Ascending aorta (tissue), 2 donors: ENCODE measurements at places on chromosomes 6 and 20.

GRCh38 chr6:43579171-43579570 lies 3.2 kb downstream of the POLH start:
- H3K27me3 ChIP-seq: no peaks in the 10 kb centered on the region
- no peak for DNase-seq
- H3K4me1 ChIP-seq: peaks cover 9% of the 10 kb centered on the region
- H3K4me3 ChIP-seq: no peak overlapping the region
- peaks cover 17% of the 10 kb centered on the region for H3K36me3 ChIP-seq

DNA sequence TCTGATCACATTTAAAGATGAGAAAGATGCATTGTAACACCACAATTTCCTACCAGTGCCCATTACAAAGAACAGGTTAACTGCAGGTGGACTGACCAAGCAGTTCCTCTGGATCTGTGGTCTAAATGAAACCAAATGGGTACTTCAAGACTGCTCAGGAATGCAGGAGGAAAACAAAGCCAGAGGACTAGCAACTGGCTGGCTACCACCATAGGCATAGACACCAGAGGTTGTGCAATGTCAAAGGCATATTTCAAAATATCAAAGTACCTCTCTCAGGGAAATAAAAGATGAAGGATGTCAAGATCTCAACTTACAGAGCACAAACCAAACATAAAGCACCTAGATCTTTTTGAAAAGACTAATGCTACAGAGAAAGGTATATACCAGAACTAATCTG lies 65.5 kb downstream of the GMDS start:
- H3K27me3 ChIP-seq: no peaks in the 10 kb centered on the region
- H3K27ac ChIP-seq: no peak overlapping the region
- H3K4me1 ChIP-seq: peaks cover 2% of the 10 kb centered on the region
- DNase-seq: no peak
- H3K4me3 ChIP-seq: no peak overlapping the region
- no peaks in the 10 kb centered on the region for H3K36me3 ChIP-seq

GRCh38 chr6:144248476-144249301 lies 36.4 kb upstream of the UTRN start:
- no peak for DNase-seq
- H3K4me3 ChIP-seq: no peak overlapping the region
- H3K27ac ChIP-seq: peak overlapping the region; percentile 50
- no peaks in the 10 kb centered on the region for H3K36me3 ChIP-seq
- no peaks in the 10 kb centered on the region for H3K27me3 ChIP-seq

GRCh38 chr20:10511170-10511508 lies 76.0 kb downstream of the SLX4IP start:
- no peak overlapping the region for H3K4me3 ChIP-seq
- H3K27ac ChIP-seq: peak overlapping the region; percentile 66
- H3K4me1 ChIP-seq: peaks cover 40% of the 10 kb centered on the region
- no peaks in the 10 kb centered on the region for H3K27me3 ChIP-seq

DNA sequence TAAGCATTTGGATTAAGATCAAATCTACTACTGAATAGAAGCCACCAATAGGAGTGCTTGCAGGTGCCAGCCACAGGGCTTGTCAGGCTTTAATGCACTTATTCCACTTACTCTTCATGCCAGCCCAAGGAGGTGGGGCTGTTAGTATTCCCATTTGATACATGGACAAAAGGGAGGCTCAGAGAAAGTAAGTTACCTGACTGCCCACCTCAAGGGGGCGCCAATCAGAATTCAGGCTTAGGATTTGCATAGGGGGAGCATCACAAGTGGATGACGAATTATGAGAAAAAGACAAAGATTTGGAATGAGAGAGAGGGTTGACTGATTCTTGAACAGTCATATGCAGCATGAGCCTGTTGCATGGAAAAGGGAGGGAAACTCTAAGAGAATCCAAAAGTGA lies 188.4 kb upstream of the TSHZ2 start:
- H3K36me3 ChIP-seq: no peaks in the 10 kb centered on the region
- H3K27me3 ChIP-seq: no peaks in the 10 kb centered on the region
- no peak for DNase-seq
- no peak overlapping the region for H3K4me3 ChIP-seq
- no peaks in the 10 kb centered on the region for H3K4me1 ChIP-seq
- no peak overlapping the region for H3K27ac ChIP-seq

GRCh38 chr6:30862156-30862875 lies 22.0 kb upstream of the DDR1 start:
- H3K4me3 ChIP-seq: no peak overlapping the region
- peak; percentile 21 for DNase-seq
- no peak overlapping the region for H3K27ac ChIP-seq
- H3K27me3 ChIP-seq: no peaks in the 10 kb centered on the region

DNA sequence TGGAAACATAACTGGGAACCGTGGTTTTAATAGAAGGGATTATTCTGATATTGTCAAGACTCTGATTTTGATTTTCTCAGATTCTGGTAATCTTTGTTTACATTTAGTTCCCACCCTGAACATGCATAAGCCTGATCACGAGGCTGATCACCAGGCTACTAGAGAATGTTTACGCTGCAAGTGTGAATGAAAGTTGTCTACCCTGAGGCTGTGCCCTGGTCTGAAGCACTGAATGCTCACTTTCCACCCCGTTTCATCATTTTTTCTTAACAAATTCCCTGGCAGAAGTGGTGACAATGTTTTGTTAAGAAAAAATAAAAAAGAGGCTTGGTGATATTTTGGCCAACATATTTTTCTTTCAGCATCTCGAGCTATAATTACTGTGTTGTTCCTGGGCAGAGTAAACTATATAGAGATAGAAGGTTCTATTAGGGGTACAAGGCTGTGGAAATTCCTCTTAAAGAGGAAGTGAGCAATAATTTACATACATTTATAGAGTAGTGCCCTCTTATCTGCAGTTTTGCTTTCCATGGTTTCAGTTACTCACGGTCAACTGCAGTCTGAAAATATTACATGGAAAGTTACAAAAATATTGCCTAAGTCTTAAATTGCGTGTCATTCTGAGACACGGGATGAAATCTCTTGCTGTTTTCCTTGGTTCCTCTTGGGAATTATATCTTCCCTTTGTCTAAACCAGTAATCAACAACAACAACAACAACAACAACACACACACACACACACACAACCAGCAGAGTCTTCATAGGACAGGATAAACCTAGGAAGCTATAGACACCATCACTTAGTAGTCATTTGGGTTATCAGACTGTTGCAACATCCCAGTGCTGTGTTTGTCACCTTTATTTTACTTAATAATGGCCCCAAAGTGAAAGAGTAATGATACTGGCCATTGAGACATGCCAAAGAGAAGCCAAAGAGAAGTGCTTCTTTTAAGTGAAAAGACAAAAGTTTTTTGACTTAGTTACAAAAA lies 566.6 kb upstream of the CITED2 start:
- H3K4me1 ChIP-seq: peaks cover 2% of the 10 kb centered on the region
- H3K4me3 ChIP-seq: peak overlapping the region; percentile 31
- H3K27me3 ChIP-seq: no peaks in the 10 kb centered on the region
- H3K36me3 ChIP-seq: no peaks in the 10 kb centered on the region

- no peaks in the 10 kb centered on the region for H3K27me3 ChIP-seq
- no peak for DNase-seq
- H3K27ac ChIP-seq: no peak overlapping the region
- H3K4me1 ChIP-seq: no peaks in the 10 kb centered on the region
- no peaks in the 10 kb centered on the region for H3K36me3 ChIP-seq
- H3K4me3 ChIP-seq: no peak overlapping the region
Observed at GRCh38 chr6:153873541-153873940, 165.5 kb upstream of the OPRM1 start.

DNA sequence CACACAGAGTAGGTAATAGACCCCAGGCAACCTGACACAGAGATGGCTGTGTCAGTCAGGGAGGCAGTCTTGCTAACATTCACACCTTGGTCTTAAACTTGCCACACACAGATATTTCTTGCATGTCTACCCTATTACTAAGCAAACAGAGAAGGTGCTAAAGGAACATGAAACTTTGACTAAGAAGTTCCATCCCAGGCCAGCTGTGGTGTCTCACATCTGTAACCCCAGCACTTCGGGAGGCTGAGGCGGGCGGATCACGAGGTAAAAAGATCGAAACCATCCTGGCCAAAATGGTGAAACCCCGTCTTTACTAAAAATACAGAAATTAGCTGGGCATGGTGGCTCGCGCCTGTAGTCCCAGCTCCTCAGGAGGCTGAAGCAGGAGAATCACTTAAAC lies 222.4 kb upstream of the JARID2 start:
- no peaks in the 10 kb centered on the region for H3K36me3 ChIP-seq
- no peak overlapping the region for H3K27ac ChIP-seq
- no peak overlapping the region for H3K4me3 ChIP-seq

DNA sequence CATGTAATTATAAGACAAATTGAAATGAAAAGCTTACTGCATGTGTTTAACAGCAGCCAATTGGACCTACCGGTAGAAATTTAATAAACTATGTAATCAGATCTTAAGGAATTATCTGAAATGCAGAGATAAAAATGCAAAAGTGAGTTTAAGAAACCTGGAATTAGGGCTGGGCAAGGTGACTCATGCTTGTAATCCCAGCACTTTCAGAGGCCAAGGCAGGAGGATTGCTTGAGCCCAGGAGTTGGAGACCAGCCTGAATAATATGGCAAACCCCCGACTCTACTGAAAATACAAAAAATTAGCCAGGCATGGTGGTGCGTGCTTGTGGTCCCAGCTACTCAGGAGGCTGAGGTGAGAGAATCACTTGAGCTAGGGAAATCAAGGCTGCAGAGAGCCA lies 74.1 kb downstream of the HFE start:
- H3K4me1 ChIP-seq: no peaks in the 10 kb centered on the region
- no peaks in the 10 kb centered on the region for H3K27me3 ChIP-seq
- no peak overlapping the region for H3K27ac ChIP-seq
- DNase-seq: no peak
- no peaks in the 10 kb centered on the region for H3K36me3 ChIP-seq

DNA sequence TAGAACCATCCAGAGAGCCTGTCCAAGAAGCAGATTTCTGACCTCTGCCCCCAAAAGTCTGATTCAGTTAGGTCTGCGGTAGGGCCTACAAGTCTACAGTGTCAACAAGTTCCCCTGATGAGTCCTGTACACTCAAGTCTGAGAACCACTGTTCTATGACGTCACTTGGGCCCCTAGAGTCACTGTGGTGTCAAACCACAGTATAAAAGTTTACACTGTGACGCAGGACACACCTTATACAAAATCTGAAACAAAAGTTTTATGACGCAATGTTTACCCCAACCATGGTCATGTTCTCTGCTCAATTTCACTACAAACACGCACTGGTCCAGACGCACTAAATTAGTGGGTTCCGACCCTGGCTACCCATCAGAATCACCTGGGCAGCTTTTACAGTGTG lies 17.9 kb downstream of the SLA2 start:
- DNase-seq: no peak
- H3K27ac ChIP-seq: no peak overlapping the region
- H3K4me1 ChIP-seq: no peaks in the 10 kb centered on the region
- H3K4me3 ChIP-seq: no peak overlapping the region
- H3K27me3 ChIP-seq: no peaks in the 10 kb centered on the region

DNA sequence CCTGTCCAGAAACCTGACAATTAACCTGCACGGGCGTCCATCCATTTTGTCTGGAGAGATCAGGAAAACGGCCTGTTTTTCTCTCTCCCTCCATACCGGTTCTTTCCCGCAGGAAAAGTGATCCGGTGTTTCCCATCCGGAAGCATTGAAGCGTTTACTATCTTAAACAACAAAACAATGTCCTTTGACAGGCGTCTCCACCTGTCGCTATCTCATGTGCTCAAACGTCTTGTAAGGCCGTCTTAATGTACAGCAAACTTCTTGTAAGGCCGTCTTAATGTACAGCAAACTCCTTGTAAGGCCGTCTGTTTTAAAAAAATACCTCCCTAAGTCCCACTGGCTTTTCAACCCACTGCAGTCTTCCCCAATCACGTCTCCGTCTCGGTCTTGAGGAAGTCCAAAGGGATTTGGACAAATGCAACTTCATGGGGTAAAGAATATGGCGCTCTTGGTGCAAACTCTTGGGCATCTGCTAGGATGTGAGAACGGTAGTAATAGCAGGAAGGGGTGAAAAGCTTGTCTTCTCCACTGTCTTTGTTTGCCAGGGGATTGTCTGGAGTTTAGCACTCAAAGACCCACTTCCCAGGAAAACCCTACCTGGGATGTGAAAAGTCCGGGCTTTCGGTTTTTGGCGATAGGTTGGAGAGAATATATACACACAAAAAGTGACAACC lies 29.9 kb upstream of the TRIM27 start:
- no peaks in the 10 kb centered on the region for H3K27me3 ChIP-seq
- no peaks in the 10 kb centered on the region for H3K36me3 ChIP-seq
- H3K27ac ChIP-seq: no peak overlapping the region
- DNase-seq: no peak
- no peaks in the 10 kb centered on the region for H3K4me1 ChIP-seq

- no peaks in the 10 kb centered on the region for H3K4me1 ChIP-seq
- no peak overlapping the region for H3K27ac ChIP-seq
- no peak for DNase-seq
- H3K27me3 ChIP-seq: no peaks in the 10 kb centered on the region
Observed at GRCh38 chr6:134035823-134036296, 16.6 kb downstream of the SLC2A12 start.

DNA sequence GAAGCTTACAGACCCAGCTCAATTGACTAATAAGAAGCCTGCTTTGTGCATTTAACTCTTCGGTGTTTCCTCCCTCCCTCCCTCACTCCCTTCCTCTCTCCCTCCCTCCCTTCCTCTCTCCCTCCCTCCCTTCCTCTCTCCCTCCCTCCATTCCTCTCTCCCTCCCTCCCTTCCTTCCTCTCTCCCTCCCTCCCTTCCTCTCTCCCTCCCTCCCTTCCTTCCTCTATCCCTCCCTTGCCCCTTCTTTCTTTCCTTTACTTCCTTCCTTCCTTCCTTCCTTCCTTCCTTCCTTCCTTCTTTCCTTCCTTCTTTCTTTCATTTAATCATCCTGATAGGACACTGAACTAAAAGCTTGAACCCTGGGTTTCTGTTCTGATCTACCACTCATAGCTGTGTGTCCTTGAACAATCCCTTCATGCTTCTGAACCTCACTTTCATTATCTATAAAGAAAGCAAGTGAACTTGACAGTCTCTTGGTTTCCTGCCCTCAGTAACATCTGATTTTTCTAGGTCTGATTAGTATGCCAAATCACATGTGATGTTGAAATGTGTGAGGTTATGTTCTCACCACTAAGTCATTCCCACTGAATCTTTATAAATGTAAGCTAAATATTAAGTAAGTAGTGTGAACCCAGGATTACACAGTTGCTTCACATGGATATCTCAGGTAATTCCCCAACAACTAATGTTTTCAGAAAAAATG lies 132.3 kb upstream of the BMP2 start:
- no peaks in the 10 kb centered on the region for H3K36me3 ChIP-seq
- H3K4me1 ChIP-seq: no peaks in the 10 kb centered on the region
- H3K4me3 ChIP-seq: no peak overlapping the region
- H3K27ac ChIP-seq: no peak overlapping the region
- no peaks in the 10 kb centered on the region for H3K27me3 ChIP-seq

DNA sequence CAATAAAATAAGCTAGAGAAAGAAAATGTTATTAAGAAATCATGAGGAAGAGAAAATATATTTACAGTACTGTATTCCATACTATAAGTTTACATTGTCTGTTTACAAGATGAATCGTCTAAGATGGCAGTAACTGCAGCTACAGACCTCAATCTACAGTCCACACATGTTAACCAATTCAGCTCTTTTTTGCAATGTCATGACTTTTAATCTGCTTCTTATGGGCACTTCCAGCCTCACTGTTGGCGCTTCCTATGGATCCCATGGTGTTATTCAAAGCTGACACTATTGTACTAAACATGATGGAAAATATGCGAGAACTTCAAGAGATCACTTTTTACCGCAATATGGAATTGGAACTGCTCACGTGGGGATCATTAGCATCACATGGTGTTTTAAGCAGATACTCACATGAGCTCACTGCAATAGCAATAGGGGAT lies 451.5 kb upstream of the CITED2 start:
- H3K4me3 ChIP-seq: no peak overlapping the region
- no peaks in the 10 kb centered on the region for H3K4me1 ChIP-seq
- H3K36me3 ChIP-seq: no peaks in the 10 kb centered on the region
- no peak overlapping the region for H3K27ac ChIP-seq
- H3K27me3 ChIP-seq: no peaks in the 10 kb centered on the region
